ENCODE measurements at places on chromosomes 1 and 21.

DNA sequence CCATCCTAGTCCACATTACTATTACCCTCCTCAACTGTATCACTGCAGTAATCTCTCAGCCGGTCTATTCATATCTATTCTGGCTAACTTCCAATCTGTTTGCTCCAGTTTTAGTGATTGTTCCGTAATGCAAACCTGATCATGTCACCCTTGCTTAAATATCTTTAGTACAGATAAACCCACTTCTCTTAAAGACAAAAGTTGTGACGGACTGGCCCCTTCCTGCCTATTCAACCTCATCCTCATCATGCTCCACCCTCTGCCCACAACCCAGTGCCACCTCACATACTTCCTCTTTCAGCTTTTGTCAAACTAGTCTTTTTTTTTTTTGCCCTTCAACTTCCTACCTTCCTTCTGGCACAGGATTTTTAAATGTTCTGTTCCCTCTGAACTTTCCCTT is 2.8 kb upstream of the C1orf162 start:
- DNase-seq: no peak

DNA sequence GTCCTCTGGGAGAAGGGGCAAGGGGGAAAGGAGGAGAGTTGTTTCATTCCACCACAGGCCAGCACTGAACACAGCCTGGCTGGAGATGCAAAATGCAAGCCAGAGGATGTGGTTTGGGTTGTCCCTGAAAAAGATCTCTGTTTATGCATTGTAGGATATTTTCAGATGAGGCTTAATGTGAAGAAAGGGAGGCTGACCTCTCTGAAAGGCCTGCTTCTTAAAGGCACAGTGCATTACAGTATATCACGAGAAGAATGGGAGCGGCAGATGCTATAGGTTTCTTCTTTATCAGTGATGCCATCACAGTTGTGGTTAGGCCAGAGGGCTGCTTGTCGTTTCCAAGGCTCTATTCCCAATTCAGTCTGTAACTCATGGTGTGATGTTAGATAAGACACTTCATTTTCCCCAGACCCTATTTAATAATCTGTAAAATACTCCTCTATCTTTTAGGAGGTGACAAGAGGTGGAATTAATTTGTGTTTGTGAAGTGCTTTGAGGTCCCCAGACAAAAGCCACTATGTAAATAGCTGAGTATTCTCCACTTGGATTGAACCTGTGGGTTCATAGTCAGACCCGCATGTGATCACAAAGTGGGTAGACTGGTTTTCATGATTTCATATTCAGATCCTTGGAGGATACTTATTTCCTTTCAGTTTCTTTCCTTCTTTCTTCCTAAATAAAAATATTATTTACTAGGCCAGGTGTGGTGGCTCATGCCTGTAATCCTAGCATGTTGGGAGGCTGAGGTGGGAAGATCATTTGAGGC is 76.5 kb upstream of the WDR26 start:
- no peak for DNase-seq

DNA sequence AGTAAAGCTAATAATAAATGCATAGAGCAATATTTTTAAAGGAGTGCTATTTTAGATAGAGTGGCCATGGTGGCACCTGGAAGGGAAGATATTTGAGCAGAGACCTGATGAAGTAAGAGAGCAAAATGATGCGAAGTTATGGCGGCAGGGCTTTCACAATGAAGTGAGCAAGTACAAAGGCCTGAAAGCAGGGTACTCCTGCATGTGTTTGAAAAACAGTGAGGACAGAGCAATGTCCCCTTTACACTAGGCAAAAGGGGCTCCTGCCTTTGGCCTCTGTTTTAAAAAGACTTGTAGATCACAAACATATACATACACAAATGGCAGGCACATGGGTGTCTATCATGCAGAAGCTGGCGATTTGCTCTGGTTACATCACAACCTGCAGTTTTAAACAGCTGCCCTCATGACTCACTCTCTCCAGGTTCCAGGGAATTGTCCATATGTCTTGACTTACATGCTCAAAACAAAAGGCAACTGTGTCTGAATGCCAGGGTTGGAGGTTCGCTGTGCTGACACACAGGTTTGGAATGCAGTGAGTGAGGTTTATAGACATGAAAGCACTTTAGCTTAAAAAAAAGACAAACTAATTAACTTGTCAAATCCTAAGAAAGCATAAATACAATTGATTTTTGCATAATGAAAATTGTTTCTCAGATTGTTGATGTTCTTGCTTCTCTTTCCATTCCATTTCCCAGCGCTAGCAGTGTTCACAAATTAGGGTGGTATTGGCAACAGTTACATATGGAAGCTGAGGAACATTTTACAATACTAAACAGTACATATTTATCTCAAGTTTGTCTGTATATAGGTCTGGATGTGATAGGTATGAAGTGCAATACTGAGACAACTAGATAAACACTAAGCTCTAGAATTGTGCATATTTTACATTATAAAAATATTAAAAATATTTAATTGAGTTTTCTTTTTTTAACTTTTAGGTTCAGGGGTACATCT is 313.9 kb downstream of the BARHL2 start:
- DNase-seq: no peak

- DNase-seq: no peak
These were observed 8.5 kb upstream of the COL8A2 start for GRCh38 chr1:36133484-36133883.

DNA sequence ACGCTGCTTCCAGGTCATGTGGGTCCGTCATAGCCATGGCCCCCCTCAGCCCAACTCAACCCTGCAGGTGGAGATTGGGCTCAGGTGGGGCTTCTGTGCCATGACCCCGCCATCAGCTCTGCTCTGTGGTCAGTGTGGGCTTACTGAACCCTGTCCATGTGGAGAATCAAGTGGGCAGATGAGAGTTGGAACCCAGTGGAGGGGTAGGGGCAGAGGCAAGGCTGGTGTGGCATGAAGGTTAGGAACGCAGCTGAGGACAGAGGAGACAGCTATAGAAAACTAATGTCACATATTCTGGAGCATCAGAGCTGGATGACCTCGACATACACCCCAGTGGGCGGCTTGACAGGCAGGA is 355.9 kb downstream of the PTPRU start:
- DNase-seq: no peak

DNA sequence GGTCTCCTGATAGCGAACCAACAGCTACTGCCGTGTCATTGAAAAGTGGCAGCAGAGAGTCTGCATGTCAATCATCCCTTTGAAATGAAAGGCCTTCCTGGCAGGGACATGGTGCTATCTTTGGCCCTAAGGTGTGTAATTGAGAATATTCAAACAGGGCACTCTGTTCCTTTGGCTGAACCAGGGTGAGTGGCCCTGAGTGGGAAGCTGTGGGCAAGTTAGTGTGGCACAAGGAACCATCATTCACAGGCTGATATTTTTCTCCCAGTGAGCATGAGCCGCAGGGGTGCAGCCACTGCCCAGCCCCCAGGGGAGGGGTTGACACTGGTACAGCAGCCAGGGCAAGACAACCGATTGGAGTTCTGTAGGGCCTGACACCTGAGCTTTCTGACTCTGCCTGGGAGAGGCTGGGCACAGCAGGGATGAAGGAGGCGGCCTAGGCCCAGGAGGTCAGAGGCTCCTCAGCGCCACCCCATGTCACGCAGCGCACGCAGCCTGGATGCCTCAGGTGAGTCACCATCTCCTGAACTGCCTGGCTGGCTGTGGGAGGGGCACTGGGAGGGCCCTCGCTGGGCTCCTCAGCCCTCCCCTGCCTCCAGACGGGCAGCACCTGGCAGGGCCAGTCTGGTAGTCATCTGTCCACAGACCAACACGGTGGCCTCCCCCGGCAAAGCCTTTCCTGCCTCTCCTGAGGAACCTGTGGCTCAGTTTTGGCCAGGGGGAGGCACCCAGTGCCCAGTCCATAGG is 13.2 kb downstream of the QSOX1 start:
- DNase-seq: no peak

DNA sequence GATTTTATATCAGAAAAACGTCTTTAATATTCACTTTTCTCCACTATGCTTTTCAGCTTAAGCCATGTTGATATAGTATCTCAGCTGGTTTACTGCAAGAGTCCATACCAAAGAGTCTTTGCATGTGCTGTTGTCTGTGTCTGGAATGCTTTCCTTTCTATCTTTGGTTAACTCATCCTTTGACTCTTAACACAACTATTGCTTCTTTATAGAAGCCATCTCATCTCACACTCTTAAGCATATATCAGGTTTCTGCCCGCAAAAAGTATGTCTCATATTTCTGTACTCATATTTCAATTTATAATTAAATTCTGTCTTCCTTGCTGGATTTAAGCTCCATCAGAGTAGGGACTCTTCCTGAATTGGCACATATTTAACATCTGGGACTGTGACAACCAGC is 220.9 kb upstream of the KCNK2 start:
- no peak for DNase-seq

- DNase-seq: no peak
These were observed 2.8 kb upstream of the C1orf210 start for GRCh38 chr1:43288058-43288784.

DNA sequence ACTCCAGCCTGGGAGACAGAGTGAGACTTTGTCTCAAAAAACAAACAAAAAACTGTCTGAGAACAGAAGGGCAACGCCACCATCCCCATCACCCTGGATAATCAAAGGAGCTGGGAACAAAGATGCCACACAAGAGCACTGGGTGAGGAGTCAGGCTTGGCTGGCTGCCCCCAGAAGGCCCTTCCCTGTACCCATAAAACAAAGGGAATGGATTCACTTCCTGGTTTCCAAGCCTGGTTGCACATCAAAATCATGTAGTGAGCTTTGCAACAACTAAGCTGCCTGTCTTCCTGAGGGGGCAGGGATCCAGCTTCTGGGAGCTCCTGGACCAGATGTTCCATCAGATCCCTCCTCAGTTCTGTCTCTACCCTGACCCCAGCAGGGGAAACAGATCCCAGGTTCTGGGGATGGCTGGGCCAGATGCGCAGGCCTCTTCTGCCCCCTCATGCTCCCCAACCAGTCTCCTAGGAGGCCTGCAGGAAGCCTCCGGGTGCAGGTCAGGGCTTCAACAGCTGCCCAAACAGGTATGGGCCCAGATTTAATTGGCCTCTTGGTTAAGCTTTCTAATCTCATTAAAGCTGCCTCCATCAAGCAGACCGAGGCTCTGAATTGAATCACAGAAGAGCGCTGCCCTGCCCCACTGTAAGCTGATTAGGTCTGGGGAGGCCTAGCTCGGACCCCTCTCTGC is 97.8 kb downstream of the MRPL37 start:
- peak; percentile 77 for DNase-seq

DNA sequence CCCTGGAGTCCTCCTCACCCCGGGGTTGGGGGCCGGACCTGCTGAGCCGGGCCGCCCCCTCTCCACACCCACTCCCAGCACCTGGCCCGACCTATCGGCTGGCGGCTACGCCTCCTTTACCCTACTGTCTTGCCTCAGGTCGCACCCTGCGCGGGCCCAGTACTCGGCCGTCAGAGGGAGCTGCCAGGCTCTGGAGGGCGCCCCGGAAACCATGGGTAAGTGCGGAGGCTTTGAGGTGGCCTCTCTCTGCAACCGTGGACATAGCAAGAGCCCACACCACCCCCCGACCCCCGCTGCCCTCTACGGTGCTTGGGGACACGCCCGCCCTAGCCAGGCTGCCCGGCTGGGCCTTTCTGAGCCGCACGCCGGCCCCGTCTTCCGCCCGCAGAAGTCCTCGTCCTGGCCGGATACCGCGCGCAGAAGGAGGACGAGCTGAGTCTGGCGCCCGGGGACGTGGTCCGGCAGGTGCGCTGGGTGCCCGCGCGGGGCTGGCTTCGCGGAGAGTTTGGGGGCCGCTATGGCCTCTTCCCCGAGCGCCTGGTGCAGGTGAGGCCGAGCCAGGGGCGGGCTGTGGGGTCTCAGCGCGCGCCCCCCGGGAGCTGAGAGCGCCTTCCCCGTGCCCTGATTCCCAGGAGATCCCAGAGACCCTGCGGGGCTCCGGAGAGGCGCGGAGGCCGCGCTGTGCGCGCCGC is at the start of gene SH3D21:
TSS of gene SH3D21 (plus strand) at position 159 of the 692 bp plus-strand sequence. CDS start at position 212, 53 bp downstream.
- DNase-seq: no peak

DNA sequence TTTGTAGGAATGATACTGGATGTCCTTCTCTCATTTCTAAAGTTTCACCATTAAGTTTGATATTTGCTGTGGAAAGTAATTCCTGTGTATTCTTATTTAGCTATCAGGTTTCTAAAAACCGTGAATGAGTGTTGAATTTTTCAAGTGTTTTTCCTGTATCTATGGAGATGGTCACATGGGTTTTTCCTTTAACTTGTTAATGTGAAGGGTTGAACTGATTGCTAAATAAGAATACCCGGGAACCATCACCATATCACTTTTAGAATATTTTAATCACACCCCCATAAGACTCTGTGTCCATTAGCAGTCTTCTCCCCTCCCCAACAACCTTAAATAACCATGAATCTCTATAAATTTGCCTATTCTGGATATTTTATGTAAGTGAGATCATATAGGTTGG is 16.5 kb upstream of the ASAP3 start:
- DNase-seq: no peak

GRCh38 chr1:51878308-51878615 is 265 bp downstream of the NRDC start:
- DNase-seq: no peak

DNA sequence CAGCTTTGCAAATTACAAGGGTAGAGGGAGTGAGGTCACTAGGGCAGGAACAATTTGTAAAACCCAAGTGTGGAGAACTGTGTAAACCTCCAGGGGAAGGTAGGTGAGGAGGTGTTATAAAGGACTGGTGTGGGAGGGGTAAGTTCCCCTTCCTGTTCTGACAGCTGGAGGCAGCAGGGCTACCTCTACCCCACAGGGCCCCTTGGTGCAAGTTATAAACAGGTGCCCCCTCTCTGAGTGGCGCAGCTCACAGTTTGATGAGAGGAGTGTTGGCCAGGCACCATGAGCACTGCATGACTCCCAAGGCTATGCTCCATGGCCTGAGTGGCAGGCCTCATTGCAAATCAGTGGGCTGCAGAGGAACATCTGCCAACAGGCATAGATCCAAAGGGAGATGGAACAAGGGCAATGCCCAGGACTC is 41.0 kb downstream of the MFSD2A start:
- DNase-seq: no peak

- DNase-seq: no peak
These were observed 286.3 kb upstream of the SGIP1 start for GRCh38 chr1:66247415-66248208.

GRCh38 chr1:73401666-73402065 is 796.3 kb downstream of the LRRIQ3 start:
- DNase-seq: no peak

GRCh38 chr1:201476670-201477344 is 7.8 kb upstream of the PHLDA3 start:
- DNase-seq: no peak

Measured in nucleus accumbens (tissue), 56 donors.